ENCODE measurements at places on chromosomes 3 and 15.

DNA sequence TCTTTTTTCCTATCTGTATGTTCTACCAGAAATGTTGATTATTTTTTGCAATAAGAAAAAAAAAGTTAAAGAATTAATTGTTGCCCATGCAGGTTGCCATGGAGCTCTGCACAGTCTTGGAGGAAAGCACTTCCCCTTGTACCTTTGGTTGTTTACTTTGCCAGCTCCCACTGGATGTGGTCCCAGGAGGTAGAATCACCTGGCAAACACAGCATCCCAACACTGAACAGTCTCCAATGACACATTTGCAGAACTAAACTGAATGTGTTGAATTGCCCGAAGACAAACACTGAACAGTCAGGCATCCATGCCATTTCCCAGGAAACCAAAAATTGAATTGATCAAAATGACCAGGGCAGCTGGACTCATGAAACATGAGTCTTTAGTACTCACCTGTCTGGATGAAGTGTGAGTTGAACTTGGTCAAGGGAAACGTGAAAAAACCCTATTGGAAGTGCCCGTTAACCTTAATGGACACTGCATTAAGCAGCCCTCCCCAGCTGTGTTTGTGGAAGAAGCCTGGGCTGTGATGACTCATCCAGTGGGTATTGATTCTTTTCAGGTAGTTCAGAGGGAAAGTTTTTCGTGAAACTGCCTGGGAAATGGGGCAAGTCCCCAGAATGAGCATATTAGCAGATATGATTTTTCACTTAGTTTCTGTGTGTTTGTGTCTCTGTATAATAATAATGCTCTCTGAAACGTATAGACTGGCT lies 284.7 kb upstream of the STT3B start:
- no peak for DNase-seq

DNA sequence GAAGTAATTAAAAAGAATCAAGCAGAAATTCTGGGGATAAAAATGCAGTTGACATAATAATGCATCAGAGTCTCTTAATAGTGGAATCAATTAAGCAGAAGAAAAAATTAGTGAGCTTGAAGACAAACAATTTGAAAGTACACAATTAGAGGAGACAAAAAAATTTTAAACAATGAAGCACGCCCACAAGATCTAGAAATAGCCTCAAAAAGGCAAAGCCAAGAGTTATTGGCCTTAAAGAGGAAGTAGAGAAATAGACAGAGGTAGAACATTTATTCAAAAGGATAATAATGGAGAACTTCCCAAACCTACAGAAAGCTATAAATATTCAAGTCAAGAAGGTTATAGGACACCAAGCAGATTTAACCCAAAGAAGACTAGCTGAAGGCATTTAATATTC lies 113.3 kb downstream of the TBC1D2B start:
- no peak for DNase-seq

- DNase-seq, result no peak
These were observed 119.5 kb downstream of the FRMD5 start for GRCh38 chr15:44075535-44075934.

DNA sequence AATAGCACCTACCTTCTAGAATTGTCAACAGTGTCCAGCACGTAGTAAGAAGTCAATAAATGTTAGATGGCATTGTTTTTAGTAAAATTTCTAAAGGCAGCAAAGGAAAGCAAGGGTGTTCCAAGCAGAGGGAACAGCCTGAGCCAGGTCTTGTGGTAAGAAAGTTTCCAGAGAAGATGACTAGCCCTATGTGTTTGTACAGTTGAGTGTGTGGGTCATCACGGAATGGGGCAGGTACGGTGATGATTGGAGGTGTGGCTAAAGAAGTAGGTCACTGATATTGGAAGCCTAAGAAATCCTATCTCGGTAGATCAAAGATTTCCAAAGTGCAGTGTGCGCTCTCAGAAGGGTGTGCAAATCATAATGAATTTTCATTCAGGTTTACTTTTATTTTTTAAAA lies 94.2 kb upstream of the BCL6 start:
- DNase-seq, result no peak

DNA sequence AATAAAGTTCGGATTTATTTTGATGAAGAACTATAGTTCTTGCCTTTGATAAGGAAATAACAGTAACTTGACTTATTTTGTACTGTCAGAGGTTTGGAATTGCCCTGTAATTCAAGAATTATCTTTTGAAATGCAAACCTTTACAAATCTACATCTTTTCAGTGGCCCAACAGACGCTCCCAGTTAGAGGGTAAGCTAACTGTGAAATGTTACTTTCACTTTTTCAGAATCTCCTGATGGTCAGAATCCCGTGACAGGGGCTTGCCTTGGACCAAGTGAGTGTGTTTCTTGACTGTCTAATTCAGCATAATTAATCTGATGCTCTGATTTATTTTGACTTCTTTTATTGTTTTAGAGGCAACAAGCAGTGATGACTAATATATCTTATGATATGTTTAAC lies 262.5 kb downstream of the PLOD2 start:
- DNase-seq, result no peak

DNA sequence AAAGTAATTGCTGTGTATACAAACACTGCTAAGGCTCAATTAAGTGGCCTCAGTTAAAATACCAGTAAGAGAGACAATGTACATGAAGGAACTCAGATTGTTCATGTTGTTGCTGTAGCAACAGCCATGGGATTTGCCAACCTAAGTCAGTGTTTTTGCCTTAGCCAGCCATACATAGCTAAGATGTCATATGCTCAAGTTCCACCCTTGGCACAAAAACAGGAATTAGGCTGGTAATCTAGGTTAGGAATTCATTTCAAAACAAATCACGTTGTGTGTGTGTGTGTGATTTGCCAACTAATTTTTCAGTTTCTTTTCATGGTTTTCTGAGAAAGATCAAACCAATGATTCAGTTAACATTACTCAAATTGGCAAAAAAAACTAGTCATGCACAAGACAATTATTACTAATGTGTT lies 143.7 kb upstream of the KCNMB2 start:
- no peak for DNase-seq

DNA sequence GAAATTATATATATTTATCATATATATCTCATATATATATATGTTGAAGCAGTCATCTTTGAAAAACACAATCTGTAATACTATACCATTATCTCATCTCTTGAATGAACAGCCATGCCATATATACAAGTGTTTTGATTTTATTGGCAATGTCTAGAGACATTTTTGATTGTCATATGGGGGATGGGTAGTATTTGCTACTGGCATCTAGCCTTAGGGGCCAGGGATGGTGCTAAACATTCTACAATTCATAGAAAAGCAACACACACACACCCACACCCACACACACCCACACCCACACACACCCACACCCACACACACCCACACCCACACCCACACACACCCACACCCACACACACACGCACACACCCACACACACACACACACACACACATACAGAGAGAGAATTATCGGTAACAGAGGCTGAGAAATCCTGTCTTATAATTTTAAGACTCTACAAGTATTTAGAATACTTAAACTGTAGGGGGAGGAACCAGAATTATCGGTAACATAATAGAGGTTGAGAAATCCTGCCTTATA lies 11.1 kb upstream of the PIK3R4 start:
- no peak for DNase-seq

DNA sequence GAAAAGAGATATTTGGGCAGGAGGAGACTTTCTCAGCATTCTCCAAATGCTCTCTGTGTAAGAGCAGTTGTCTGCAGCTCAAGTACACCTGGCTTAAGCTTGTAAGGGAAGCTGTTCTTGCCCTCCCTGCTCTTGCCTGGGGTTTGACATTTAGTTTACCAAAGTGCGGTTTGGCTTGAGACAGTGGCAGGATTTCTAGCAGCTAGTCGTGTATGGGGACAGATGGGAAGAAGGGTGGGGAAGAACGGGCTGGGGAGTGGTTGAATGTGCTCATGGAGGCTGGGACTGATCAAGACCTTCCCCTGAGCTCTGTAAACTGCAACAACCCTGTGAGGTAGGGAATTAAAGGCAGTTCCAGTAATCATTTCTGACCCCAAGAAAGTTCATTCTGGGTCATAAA lies 39.8 kb downstream of the SQOR start:
- DNase-seq, result no peak

GRCh38 chr3:84820906-84821305 lies 137.9 kb upstream of the CADM2 start:
- no peak for DNase-seq

DNA sequence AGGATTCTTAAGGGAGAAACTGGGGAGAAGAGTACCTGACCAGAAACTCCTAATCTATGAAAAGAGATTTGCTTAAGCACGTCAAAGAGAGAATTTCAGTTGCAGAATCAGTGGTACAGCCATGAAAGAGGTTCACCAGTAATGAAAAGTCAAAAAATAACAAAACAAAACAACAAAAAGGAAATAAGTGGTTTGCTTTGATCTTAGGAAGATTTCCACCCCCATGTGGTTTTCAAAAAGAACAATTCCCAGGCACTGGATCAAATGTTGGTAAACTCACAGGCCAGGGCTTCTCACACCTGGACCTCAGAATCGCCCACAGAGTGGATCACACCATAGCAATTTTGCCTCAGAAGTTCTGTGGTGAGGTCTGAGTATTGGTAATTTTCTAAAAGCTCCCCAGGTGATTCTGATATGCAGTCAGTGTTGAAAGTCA lies 67.5 kb downstream of the TMEM39A start:
- no peak for DNase-seq

DNA sequence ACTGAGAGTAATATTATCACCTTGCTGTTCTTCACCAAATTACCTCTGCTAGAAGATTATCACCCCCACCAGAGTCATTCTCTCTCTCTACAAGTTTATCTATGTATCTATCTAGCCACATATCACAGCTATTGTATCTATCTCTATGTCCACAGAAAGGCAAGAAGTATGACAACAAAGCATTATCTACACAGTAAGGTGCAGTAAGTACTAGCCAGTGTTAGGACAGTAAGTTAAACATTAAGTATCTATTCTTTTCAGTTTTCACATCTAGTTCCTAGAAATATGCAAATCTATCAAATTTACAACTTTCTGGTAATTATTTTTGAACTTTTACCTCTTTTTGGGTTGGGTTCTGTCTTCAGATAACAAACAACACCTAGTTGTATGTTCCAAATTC lies 26.5 kb upstream of the XXYLT1 start:
- no peak for DNase-seq

DNA sequence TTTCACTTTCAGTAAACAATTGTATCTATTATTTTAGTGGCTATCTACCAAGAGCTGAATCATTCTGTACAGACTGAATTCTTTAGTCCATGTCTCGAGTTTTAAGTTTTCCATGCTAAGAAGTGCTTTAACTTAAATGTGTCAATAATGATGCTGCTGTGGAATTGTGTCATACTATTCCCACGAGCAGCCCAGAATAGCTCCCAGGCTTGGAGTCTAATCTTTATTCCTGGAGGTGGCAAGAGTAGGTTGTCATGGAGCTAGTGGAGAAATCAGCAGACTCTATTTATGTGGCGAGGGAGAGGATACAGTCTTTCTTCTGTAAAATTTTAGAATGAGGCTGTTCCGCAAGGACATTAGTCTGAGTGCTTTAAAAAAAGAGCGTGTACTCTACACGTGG lies 207.2 kb downstream of the ROBO2 start:
- DNase-seq, result no peak

DNA sequence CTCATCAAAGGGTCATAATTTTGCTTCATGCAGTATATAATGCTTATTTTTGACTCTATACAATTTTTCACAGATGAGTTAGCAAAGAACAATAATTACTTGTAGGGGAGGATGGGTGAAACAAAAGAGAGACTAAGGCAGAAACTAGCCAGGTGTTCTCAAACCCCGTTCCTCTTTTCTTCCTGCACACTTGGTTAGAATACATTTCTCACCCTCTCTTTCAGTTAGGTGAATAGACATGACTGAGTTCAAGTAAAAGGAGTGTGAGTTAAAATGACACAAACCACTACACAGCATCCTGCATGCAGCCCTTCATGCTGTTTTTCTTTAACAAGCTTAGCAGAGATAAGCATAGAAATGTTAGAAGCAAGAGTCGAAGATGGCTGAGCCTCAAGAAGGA lies 922.2 kb downstream of the TBL1XR1 start:
- DNase-seq, result no peak

DNA sequence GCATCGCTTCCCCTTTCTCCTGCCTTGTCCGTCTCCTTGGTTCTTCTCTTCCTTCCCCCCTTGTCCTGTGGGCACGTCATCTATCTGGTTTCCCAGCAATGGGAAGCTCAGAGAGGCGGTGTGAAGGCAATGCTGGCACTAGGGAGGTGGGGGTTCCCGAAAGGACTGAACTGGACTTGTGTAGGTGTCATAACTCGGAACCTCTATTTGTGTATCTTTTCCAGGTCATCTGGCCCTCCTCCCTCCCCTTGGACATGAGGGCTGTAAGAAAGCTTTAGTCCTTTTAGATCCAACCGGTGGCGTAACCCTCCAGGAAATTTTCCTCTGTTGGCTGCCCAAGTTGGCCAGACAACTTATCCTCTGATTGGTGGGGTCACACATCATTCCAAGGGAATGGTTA lies 231.5 kb upstream of the TLE3 start:
- no peak for DNase-seq

DNA sequence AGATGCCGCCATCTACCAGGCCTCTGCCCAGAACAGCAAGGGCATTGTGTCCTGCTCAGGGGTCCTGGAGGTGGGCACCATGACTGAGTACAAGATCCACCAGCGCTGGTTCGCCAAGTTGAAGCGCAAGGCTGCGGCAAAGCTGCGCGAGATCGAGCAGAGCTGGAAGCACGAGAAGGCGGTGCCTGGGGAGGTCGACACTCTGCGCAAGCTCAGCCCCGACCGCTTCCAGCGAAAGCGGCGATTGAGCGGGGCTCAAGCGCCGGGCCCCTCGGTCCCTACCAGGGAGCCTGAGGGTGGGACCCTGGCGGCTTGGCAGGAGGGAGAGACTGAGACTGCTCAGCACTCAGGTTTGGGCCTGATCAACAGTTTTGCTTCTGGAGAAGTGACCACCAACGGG lies 22.6 kb downstream of the ALPK3 start:
- DNase-seq, result no peak

- DNase-seq, result no peak
These were observed 1.0 kb downstream of the PDE12 start for GRCh38 chr3:57557085-57557537.

DNA sequence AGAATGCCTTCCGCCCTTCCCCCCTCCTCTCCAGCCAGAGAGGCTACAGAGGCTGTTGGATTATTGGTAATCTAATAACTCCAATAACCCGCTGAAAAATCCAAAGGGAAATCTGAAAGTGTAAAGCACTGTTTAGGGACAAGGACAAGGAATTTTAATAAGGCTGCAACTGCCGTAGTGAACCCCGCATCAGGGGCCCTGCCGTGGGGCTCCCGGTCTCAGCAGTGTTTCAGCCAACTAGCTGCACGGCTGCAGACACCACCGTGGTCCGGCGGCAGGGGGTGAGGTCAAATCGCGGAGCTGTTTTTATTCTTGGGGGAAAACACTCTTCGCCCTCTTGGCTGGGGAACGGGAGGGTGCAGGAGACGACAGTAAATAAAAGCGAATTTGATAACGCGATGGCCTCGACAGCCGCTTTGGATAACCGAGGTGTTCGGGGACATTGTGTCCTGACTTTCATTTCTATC lies 6.1 kb downstream of the BCL6 start:
- no peak for DNase-seq

DNA sequence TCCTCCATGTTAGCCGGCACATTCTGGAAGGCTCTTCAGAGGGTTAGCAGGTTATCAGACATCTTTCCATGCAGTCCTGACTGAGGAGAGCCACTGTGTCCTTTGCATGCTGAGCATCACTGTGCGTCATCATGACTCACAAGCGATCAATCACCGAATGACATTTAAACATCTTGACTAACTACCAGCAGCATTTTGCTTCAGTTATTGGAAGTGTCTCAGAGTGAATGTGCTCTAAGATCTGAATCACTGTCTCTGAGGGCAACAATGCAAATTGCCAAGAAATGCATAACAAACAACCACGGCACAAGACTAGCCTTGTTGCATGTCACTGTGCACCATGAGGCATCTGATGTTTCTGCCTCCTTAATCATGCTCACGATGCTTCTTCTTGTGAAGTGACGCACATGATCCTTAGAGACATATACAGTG lies 18.3 kb upstream of the ATP8B4 start:
- DNase-seq, result peak; percentile 79

Measured in AG04450 (cell line).